ENCODE measurements at places on chromosomes 11 and 22.

DNA sequence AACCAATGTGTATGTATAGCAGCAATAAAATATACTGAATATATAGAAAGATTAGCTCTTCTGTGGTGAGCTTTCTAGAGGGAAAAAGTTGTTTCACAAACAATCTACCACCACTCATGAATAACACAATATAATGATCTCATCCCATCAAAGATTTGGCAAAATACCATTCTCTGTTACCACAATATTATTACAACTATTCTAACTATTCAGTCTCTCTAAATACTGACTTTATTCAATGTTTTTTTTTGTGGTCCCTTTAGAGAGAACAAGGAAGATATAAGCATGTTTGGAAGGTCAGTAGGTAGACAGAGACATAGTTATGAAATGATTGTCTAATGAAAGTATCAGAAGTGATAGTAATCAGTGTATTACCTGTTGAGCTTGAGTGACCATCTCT is 7.8 kb downstream of the CCDC90B start:
- DNase-seq: no peak

DNA sequence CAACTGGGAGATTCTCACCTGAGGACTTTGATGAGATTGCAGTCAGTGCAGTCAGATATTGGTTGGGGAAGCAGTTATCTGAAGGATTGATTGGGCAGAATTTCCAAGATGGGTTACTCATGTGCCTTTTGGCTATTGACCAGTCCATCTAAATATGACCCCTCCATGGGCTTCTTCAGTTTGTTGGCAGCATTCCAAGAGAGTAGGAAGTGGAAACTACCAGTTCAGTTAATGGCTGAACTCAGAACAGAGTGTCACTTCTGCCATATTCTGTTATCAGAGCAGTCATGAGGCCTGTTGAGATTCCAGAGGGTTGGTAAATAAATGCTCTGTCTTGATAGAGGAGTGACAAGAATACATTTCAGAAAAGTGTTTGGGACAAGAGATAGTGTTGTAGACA is 71.0 kb downstream of the CYP2R1 start:
- no peak for DNase-seq

- no peak for DNase-seq
Observed at GRCh38 chr11:2825261-2825888, 60.2 kb downstream of the CDKN1C start.

DNA sequence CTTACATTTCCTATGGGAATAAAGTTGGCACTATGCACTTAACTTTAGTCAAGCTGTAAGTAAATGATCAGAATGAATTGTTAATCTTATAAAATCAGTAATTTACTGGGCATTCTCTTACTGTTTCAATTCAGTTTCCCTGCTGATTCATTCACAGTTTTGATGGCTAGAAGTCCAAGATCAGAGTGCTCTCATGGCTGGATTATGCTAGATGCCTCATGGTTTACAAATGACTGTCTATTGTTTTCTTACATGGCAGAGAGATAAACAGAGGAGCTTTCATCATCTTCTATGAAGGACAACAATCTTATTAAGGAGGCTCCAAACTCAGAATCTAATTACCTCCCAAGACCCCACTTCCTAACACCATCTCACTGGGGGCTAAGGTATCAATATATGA is 135.1 kb upstream of the CARD18 start:
- DNase-seq: no peak

DNA sequence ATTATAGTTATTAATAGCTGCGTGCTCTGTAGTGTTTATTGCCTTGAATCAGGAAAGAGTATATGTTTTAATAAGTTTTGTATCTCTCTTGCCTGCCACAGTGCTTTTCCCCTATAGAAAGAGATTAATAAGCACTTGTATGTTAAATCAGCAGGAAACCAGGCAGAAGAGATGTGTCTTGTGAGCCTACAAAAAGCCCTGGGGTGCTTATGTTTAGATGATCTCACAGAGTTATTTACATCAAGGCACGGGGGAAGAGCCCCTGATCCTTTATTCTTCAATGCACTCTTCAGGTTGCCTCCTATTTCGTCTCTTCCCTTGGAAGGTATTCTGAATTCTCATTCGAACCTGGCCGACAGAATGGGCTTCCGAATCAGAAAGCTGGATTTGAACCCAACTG is 183.0 kb downstream of the MAML2 start:
- no peak for DNase-seq

GRCh38 chr11:86218125-86219084 is 26.1 kb upstream of the EED start:
- DNase-seq: peak; percentile 54

GRCh38 chr22:47622541-47622940 is 860.1 kb downstream of the TBC1D22A start:
- DNase-seq: no peak

GRCh38 chr11:6538456-6538855 is 41.4 kb downstream of the DNHD1 start:
- no peak for DNase-seq

All from NCI-H460 (cell line).